ENCODE measurements at places on chromosomes 12 and 14. TPM values are rescaled to one million over a fixed set of nuclear protein-coding genes. Genes with fewer than 3 reads are reported as not detected.

GRCh38 chr12:95178136-95178535, 39.1 kb downstream of the FGD6 start:
- DNase-seq, result no peak

- DNase-seq, result peak; percentile 45
Observed at GRCh38 chr14:90850487-90850886, 34.3 kb upstream of the TTC7B start.

DNA sequence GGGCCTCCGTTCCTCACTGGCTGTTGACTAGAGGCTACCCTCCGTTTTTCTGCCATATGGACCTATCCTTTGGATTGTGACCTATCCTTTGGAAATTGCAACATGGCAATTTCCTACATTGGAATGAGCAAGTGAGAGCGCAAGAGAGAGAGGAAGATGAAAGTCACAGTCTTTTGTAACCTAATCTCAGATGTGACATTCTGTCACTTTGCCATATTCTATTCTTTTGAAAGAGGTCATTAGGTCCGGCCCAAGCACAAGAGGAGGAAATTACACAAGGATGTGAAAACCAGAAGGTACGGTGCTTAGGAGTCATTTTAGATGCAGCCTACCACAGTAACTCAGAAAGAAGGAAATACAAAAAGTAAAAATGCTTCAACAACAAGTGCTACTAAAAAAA, 47.3 kb upstream of the SRP54 start:
- DNase-seq, result no peak

- no peak for DNase-seq
Observed at GRCh38 chr12:46147144-46147543, 121.7 kb downstream of the SLC38A1 start.

DNA sequence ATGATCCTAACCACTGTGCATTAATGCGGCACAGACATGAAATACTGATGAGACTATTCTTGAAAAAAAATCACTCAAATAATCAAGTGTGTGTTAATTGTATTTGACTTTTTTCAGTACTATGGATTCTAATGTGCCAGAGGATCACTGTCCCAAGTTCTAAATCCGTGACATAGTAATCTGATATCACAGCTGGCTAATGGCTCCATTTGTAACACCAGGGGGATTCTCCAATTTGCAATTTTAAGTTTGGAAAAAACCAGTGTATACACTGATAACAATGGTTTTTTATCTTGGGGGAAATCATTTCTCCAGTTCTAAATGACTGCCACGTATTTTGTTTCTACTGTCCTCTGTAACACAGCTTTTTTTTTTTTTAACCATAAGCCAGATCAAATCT, 33.0 kb downstream of the MPHOSPH9 start:
- DNase-seq, result no peak

GRCh38 chr14:63632932-63633514, 8.6 kb downstream of the WDR89 start:
- no peak for DNase-seq

- DNase-seq, result no peak
Observed at GRCh38 chr12:101925361-101925760, 48.0 kb downstream of the DRAM1 start.

GRCh38 chr14:53180272-53181221, 27.4 kb upstream of the DDHD1 start:
- DNase-seq, result peak; percentile 67

DNA sequence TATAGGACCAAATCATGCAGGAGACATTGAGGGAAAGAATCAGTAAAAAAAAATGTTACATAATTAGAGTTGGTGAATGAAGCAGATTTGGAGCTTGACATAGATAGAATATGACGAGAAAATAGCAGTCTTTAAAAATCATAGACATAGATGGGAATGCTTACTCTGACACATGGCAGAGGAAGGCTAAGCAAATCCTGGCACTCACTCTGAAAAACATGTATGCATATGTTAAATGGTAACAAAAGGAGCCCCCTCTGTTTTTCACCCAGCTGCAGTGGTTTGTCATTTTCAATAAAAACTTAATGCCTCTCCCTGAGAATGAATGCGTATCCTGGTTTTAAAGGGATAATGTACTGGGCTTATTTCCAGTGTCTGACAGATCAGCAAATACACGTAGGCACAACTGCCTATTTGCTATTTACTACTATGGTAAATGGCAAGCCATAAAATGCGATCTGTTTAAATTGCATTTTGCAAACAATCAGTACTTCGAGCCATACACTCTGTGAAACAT, 561.2 kb upstream of the SEL1L start:
- DNase-seq, result no peak

DNA sequence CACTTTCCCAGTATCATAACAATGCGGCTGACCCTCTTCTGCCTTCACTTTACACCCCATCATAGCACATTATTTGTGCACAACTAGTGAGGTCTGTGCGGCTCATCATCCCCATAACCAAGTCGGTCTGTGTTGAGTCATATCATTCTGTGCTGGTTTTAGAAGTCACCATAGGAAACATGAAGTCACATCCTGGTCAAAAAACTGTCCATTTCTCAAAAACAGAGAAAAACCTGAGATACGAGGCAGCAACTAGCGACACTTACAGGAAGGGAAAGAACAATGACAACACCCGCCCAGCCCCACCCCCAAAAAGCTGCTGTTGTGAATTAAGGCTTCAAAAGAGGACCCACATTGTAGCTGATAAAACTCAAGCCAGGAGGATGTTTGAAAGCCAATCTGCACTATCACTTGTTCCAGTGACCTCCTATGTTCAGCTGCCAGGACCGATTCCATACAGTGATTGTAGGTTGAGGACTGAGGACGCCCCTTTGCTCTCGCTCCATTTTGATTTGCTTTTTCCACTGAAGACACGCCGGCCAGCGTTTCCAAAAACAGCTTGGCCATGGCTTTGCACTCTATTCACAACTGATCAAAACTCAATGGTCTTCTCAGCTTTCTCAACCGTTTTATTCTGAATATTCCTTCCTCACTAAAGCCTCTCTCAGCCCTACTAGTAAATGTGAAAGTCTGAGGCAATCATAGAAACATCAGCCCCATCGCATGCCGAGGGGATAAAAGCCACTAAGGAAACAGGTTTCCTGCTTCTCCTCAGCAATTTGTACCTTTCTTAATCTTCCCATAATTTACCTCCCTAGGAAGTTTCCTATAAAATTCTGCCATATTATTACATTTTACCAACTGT, 87.5 kb downstream of the DUSP16 start:
- peak; percentile 26 for DNase-seq

E2F7 gene
- 25.2 TPM for total RNA-seq

EEF1AKMT3 gene
- 3.1 TPM for total RNA-seq

PROX2 gene
- total RNA-seq, result not detected

All from H1 (cell line).